ENCODE measurements at places on chromosomes 3 and 15. TPM values are rescaled to one million over a fixed set of nuclear protein-coding genes. Genes with fewer than 3 reads are reported as not detected.

The CPEB1 gene
- total RNA-seq: 5.6 TPM

The AP2M1 gene
- 192 TPM for total RNA-seq

GRCh38 chr3:30986551-30986950 is 92.1 kb upstream of the GADL1 start:
- no peak for DNase-seq
- H3K27me3 ChIP-seq: no peaks in the 10 kb centered on the region
- no peaks in the 10 kb centered on the region for H3K36me3 ChIP-seq
- H3K27ac ChIP-seq: no peak overlapping the region
- H3K4me3 ChIP-seq: no peak overlapping the region

GRCh38 chr3:4350789-4351163 is 47.6 kb downstream of the SETMAR start:
- H3K27ac ChIP-seq: no peak overlapping the region
- peaks cover 4% of the 10 kb centered on the region for H3K4me1 ChIP-seq
- H3K27me3 ChIP-seq: no peaks in the 10 kb centered on the region

DNA sequence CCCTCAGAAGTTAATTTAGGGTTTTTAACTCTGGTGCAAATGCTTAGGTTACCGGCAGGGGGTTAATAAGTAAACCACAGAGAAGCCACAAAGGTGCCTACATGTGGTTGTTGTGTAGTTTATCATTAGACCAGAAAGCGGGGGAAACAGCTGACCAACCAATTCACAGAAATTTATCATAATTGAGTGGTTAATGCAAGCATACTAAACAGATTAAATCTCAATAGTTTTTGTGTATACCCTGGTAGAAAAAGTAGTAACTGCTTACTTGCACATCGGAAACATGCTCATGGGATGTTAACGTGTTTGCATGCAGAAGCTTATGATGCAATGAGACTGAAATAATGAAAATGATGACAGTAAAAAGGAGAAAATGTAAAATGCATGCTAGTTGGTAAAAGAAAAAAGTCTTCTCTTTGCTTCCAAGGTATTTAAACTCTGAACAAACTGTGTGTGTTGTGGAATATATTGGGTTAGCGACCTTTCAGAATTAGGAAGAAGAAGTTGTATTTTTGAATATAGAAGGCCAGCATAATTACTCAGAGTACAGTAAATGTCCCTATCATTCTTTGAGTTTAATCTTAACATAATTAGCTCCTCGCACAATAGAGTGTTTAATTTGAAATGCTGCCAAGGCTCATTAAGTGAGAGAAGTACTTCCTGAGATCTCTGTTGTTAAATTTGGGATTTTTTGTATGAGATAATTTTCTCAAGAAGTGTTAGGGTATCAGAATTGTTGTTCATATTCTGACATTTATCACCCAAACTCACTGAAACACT is 316.2 kb downstream of the PTPRG start:
- H3K36me3 ChIP-seq: no peaks in the 10 kb centered on the region
- H3K4me1 ChIP-seq: peaks cover 9% of the 10 kb centered on the region
- no peak overlapping the region for H3K27ac ChIP-seq
- H3K27me3 ChIP-seq: no peaks in the 10 kb centered on the region

- no peak overlapping the region for H3K4me3 ChIP-seq
- no peak for DNase-seq
- H3K36me3 ChIP-seq: no peaks in the 10 kb centered on the region
Measured at GRCh38 chr3:4898454-4899313, 80.6 kb upstream of the BHLHE40 start.

Data from transverse colon (tissue), 4 donors.